Right hindlimb (tissue), 1 donor: ENCODE measurements at places on chromosomes 6 and 20.

GRCh38 chr6:30202366-30202765, 10.8 kb downstream of the TRIM26 start:
- no peak for DNase-seq

- no peak for DNase-seq
These were observed 14.5 kb downstream of the STX16 start for GRCh38 chr20:58665606-58666005.

DNA sequence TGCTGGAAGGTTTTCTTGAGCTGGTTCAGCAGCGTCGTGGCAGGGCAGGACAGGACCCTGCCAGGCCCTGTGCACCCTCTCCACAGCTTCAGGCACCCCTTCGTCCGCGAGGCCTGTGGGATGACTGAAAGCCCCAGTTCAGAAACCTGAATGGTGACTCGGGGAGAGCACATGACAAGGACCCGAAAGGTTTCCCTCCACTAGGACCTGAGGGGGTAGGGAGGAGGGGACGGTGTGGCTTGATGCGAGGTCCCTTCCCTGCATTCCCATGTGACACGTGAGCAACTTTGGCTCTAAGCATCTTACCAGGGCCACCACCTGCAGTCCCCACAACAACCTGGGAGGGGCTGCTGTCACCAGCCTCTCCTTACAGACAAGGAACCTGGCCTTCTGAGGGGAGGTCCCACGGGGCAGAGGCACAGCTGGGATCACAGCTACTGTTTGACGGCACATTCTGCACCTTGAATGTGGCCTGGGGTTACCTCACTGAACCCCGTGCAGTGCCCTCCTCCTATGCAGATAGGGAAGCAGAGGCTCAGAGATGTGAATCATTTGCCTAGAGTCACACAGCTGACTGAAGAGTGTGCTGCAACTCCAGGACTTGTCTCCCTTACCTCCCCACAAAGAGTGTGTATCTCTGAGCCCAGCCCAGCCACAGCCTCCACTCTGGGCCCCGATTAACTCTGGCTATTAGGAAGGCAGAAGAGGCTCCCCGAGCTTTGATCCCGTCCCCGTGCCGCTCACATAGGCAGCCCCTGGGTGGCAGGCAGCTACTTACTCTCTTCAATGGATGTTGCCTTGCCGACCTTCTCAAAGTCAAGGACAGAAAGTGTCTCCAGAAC, 84.6 kb downstream of the PTPN1 start:
- no peak for DNase-seq

DNA sequence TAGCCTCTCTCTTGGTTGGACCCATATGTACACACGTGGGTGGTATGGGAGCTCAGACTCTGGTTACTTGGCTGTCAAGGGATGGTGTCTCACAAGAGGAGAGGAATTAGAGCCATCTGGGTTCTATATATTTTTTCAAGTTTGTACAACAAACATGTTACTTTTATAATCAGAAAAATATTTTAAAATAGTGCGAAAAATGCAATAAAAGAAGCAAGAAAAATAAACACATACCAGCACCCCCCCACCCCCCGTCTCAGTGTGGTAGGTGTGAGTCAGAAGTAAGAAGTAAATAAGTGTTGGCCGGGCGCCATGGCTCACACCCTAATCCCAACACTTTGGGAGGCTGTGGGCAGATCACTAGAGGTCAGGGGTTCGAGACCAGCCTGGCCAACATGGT, 2.1 kb upstream of the TIAM2 start:
- DNase-seq = no peak

DNA sequence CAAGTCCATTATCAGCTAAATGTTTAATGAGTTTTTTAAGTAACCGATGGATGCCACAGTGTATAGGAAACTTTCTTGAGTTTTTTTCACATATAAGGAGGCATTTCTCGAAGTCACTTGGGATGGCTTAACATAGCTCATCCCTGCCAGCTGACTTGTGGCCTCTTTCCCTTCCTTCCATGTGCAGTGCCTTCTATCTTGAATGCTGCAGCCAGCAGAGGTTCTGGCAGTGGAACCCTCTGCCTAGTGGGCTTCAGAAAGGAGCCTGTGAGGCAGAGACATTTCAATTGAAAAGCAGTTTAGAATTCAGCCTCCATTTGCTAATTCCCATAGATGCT, 51.9 kb downstream of the AKAP12 start:
- DNase-seq = no peak

GRCh38 chr6:77416839-77417238, 46.5 kb downstream of the HTR1B start:
- DNase-seq = no peak

DNA sequence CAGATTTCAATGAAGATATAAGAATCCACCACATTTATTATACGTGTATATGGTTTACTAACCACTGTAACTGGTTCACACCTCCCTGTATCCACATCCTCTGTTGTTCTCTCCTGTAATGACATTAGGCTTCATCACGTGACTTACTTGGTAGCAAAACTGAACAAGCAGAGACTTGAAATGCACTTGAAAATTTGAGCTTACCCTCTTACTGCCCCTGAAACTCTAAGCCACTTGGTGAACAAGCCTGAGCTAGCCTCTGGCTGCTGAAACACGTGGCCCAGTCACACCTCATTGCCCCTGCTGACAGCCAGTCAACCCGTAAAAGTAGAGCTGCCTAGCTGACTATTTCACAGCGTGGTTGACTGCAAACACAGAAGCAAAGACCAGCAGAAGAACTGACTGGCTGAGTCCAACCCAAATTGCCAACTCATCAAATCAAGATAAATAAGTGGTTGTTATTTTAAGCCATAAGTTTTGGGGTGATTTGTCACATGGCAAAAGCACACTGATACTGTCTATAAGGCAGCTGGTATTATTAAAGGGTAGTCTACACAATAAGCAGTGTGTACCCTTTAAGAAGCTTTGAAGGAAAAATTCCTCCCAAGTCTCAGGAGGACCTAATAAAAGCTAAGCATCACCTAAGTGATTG, 109.0 kb downstream of the RALGAPA2 start:
- no peak for DNase-seq

DNA sequence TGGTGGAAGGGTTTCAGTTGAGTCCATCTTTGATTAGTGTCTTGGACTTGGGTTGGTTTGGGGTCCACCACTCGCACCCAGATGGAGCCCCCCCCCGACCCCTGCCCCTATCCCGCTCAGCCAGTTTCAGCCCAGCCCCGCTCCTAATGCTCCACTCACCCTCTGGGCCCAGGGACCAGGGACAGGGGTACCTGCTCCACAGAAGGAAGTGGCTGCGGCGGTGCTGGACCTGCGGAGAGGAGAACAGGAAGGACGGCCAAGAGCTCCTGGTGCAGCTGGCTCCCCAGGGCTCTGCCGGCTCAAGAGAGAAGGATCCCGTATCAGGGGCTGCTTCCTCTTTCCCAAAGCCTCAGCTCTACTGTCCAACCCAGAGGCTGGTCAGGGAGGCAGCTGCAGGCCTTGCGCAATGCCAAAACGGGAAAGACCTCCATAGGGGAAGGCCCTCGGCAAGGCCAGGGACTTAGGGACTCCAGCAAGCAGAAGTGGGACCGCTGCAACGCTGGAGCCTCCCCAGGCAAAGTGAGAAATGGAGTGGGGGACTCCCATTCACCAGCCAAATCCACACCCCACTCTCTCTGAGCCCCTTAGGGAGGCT, at the start of gene SIGLEC1:
SIGLEC1 (minus strand) TSS at position 322 of the 595 bp plus-strand sequence. CDS start 5,472 bp downstream, outside the sequence.
- DNase-seq = no peak

DNA sequence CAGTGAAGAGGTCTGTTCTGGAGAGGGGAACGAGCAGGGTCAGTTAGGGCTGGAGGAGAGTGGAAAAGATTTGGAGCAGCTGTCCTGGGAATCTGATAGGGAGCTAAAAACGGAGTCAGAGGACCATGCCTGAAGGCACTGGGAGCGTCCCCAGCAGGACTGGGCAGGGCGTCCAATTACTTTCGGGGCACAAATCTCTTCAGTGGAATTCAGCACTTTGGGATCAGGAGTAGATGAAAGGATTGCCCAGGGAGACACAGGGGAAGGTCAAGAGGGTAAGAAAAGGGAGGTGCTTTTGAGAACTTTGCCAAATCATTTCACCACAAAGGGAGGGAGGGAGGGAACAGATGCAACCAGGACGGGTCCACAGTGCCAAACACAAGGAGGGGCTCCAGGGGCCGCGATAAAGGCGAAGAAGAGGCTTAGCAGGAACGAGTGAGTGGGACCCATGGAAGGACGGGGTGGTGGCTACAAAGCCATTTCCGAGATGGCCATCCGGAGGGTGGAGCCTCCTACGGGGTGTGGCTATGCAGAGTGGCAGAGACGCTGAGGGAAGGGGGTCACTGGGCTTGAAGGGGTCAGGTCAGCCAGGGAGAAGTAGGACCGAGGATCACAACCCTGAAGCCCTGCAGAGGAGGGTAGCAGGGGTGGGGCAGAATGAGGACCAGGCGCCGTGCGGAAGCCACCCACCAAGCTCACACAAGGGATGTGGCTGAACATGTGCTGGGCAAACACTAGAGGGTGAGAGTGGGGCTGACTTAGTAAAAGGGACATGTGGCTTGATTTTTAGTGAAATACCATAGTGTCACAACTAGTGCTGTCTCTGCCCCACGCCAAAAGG, 180.0 kb upstream of the RREB1 start:
- peak; percentile 61 for DNase-seq

- no peak for DNase-seq
These were observed 8.5 kb downstream of the TPD52L2 start for GRCh38 chr20:63873477-63873971.

DNA sequence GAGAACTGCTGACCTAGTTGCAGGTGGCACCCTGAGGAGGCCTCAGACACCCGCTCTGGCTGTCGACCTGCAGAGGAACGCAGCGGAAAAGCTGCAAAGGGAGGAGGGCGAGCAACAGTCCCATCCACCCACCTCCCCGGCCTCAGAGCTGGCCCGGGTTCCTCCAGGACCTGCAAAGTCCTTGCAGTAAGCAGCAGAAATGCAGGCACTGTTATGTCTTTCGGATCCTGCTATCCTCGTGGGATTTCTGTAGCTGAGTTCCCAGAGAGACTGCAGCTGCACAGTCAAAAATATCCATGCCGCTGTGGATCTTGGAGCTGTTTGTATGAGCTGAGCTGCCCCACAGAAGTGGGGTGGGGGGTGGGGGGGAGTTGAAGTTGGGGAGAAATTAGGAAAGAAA, 251.3 kb downstream of the ANKRD60 start:
- peak; percentile 52 for DNase-seq

GRCh38 chr6:111764238-111765175, 108.7 kb downstream of the FYN start:
- peak; percentile 12 for DNase-seq

GRCh38 chr20:63206878-63207277, 9.1 kb downstream of the YTHDF1 start:
- no peak for DNase-seq

- DNase-seq = no peak
These were observed 124.0 kb downstream of the ZMYND8 start for GRCh38 chr20:47232518-47232917.

DNA sequence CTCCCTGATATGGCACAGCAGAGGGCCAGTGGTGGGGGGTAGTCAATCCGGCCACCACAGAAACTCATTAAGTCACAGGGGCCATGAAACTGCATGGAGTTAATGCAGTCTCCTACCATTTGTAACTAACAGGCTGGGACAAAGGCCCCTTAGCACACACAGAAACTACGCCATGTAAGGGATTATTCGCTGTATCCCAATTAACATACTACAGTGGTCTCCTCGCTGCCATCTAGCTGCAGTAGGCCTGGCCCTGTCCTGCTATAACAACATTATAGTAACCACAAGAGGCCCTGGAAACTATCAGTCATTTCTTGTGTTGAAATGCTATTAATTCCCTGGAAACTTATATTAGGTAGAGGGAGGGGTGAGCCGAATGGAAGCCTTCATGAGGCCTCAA, 72.3 kb upstream of the CCN2 start:
- DNase-seq = no peak

- DNase-seq = no peak
These were observed 103.5 kb upstream of the SIRPG start for GRCh38 chr20:1761116-1761515.

- DNase-seq = no peak
These were observed 5.0 kb downstream of the CEBPB start for GRCh38 chr20:50195524-50196120.

GRCh38 chr6:104858642-104859041, 1.1 kb downstream of the HACE1 start:
- no peak for DNase-seq

- no peak for DNase-seq
These were observed 51.4 kb downstream of the SULF2 start for GRCh38 chr20:47733892-47734291.

GRCh38 chr6:156909212-156910010, 132.2 kb downstream of the ARID1B start:
- no peak for DNase-seq
